ENCODE measurements at places on chromosomes 5 and 9. TPM values are rescaled to one million over a fixed set of nuclear protein-coding genes. Genes with fewer than 3 reads are reported as not detected.

Gene PRDM9
- not detected for total RNA-seq

DNA sequence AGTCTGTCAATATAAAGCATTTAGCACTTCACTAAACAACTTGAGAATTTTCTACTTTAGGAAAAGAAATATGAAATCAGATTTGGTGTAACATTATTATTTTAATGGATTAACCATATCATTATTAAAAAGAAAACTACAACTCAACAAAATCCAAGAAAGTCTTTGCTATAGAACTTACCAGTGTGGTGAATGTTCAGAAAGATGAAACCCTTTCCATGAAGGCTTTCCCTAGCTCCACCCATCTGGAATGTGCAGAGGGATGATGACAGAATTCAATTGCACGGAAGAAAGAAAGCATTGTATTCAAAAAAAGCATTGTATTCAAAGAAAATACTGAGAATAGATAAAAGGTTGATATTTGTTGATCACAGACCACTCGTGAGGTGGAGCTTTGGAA lies 328.6 kb upstream of the NUDT12 start:
- no peak for DNase-seq

DNA sequence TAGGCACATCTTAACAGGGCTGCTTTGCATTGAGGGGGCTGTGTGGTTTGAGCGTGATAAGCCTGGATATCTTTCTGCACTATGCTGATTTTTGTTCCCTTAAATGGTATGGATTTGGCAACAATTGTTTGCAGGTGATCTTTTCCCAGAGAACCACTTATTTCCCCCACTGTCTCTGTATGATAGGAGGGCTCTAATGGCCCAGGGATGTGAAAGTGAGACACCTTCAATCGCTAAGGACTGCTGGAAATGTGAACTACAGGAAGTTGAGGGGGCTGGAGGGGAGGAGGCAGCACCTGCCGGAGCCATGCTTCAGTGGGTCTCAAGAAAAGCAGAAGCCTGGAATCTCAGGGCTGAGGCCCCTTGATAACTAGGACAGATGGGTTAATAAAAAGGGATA lies 29.4 kb downstream of the SYK start:
- DNase-seq = no peak

GRCh38 chr5:92850886-92851285 lies 730.1 kb downstream of the NR2F1-AS1 start:
- no peak for DNase-seq

GRCh38 chr5:156376751-156377150 lies 49.8 kb downstream of the SGCD start:
- no peak for DNase-seq

Measured in Panc1 (cell line).